ENCODE measurements at places on chromosomes 2 and 18.

GRCh38 chr18:80202264-80202998 is 44.9 kb downstream of the PARD6G start:
- peak; percentile 88 for DNase-seq

- no peak for DNase-seq
These were observed 59.7 kb downstream of the FTCDNL1 start for GRCh38 chr2:199791326-199791725.

DNA sequence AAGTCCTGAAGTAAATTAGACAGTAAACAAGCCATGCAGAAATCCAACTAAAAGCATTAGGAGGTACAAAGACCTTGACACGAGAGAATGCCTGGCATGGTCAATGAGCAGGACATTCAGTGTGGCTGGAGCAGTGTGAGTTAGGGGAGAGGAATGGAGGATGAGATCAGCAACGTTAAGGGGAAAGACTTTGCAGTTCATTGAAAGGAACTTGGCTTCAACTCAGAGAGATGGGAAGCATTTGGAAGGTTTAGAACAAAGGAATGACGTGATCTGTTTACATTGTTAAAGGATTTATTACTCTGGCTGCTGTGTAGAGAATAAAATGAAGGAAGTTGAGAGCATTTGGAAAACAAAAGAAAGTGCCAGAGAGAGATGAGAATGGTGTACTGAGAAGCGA is 621.3 kb downstream of the XIRP2 start:
- DNase-seq = no peak

DNA sequence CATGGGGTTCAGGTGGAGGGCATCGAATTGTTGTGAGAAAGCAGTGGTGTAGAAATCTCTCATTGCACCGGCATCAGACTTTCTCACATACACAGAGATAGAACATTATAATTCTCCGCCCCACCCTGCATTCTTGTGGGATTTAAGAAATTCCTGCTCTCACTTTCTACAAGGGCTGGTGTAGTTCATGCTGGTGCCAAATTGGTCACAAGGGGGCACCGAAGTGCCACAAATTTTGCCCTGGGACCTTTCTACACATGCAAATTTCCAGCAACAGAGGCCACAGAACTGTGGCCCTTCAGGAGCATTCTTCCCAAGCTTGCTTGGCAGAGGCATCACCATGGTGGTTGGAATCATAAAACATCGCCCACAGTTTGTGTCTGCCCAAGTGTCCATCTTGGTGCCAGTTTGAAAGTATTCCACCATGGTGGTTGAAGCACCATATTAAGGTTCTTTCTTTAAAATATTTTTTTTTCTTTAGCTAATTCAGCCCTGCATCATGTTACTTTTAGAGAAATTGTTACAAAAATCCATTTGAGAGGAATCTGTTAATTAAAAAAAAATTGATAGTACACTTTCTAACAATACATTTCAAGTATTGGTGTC is 521.2 kb upstream of the FANCL start:
- DNase-seq = peak; percentile 12

DNA sequence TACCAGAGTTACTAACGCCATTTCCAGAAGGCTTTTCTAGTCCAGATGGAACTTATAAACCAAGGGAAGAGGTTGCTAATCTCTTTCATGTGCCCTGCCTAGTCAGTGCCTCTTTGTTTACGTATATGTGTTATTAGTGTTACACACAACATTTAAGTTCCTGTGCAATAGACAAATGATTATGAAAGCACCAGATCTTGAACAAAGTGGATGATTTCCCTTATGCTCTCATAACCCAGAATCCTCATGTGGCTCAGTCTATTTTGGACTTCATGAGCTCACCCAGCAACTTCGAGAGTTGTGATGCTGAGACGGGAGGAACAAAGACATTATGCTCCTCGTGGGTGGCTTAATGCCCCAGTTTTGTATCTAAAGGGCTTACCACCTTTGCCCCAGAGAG is 214.4 kb upstream of the SP5 start:
- DNase-seq = no peak

DNA sequence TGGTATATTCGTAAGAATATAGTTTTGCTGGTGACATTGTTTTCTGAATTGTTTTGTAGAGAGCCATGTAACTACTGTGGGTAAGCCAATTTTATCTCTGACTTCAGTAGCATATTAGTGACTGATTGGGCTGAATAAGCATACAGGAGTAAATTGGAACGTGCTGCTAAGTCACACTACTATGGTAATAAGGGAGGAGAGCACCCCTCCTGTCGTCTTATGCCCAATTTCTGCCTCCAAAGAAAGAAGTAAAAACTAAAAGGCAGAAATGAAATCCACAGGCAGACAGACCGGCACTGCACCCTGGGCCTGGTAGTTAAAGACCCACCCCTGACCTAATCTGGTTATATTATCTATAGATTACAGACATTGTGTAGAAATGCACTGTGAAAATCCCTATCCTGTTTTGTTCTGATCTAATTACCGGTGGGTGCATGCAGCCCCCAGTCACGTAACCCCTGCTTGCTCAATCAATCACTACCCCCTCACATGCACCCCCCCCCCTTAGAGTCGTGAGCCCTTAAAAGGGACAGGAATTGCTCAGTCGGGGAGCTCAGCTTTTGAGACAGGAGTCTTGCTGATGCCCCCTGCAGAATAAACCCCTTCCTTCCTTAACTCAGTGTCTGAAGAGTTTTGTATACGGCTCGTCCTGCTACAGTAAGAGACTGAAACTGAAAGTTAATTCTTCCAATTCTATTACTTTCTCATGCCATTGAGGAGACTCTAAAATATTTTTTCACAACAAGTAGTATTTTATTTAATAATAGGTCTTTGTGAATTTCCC is 167.0 kb downstream of the ZNF804A start:
- no peak for DNase-seq

DNA sequence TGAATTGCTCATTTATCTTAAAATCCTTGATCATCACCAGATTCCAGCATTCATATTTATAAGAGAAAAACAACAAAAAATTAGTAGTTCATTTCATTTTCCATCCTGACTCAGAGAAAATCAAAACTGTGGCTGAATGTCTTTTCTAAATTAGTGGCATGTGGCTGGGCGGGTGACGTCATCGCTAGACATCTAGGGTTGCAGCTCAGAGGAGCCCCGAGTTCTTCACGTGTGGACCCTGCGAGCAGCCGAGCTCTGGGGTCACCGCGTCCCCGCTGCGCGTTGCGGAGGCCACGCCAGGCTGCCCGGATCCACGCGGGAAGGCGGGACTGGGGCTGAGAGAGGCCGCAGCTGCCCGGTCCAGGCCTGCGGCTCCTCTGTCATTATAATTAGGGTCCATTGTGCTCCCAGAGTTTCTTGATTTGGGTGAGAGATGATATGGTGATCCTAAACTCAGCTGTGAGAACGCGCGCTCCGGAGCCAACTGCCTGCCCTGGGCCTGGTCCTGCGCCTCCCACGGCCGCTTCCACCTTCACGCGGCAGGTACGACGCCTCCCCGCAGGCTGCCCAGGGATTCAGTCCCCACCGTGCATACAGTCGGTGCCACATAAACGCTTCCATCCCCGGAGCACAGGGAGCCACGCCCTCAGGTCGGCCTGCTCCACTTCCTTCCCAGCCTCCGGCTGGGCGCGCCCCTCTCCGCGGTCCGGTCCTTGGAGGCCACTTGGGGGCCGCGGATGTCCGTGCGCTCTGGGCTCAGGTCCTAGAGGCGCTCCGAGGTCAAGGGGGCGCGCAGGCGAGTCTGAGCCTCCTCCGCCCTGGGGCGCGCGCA is 56.5 kb downstream of the TMEM18 start:
- DNase-seq = no peak

- no peak for DNase-seq
These were observed 115.2 kb downstream of the OSBPL6 start for GRCh38 chr2:178309541-178309940.

DNA sequence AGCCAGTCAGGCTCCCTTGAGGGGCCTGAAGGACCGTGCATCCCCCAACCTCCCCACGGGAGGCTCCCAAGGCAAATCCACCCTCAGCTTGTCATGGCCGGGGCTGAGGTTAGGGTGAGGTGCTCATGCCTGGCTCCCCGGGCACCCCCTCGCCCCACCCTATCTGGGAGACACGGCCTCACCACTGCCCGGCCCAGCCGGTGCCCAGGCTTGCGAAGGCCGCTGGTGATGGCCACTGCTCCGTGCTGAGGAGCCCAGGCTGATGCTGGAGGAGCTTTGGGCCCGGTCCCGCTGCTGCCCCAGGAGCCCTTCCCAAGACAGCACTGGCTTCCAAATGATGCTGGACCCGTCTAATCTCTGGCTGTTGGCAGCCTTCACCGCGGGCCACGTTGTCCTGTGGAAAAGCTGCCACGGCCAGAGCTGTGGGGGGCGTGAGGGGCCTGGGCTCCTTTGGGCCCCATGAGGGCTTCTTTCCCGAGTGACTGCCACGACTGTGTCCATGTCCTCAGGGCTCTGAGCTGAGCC is 135.7 kb upstream of the CTDP1 start:
- DNase-seq = no peak

DNA sequence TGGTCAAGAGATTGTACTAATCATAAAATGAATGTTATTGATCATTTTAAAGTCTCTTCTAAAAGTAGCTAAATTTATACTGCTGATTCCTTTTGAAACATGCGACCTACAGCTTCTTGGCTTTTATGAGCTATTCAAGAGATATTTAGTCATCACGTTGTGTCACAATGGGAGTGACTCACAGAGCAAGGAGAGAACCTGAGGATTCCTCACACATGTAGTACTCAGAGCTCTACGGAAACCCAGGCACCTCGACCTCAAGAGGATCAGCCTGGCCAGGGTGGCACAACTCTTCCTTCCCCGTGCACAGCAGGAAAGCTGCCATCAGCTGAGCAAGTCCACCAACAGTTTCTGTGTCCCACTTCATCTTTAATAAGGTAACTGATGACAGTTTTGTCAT is at the start of gene DHRS9:
Gene DHRS9 (plus strand): TSS at position 223 of the 400 bp plus-strand sequence. CDS start 12,019 bp downstream, outside the sequence.
- peak; percentile 60 for DNase-seq

GRCh38 chr2:217337771-217338170 is 477.9 kb upstream of the TNP1 start:
- DNase-seq = no peak

DNA sequence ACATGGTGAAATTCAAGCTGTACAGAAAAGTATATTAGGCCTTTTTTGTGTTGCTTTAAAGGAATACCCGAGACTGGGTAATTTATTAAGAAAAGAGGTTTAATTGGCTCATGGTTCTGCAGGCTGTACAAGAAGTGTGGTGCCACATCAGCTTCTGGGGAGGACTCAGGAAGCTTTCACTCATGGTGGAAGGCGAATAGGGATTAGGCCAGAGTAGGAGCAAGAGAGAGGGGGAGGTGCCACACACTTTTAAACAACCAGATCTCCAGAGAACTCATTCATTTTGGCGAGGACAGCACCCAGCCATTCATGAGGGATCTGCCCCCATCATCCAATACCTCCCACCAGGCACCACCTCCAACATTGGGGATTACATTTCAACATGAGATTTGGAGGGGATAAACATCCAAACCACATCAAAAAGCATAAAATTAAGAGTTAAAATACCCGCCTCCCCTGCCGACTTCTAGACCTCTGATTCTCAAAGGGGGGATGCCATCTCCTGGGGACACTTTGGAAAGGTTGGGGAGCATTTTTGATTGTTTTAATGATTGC is 15.1 kb upstream of the LIPG start:
- DNase-seq = no peak

DNA sequence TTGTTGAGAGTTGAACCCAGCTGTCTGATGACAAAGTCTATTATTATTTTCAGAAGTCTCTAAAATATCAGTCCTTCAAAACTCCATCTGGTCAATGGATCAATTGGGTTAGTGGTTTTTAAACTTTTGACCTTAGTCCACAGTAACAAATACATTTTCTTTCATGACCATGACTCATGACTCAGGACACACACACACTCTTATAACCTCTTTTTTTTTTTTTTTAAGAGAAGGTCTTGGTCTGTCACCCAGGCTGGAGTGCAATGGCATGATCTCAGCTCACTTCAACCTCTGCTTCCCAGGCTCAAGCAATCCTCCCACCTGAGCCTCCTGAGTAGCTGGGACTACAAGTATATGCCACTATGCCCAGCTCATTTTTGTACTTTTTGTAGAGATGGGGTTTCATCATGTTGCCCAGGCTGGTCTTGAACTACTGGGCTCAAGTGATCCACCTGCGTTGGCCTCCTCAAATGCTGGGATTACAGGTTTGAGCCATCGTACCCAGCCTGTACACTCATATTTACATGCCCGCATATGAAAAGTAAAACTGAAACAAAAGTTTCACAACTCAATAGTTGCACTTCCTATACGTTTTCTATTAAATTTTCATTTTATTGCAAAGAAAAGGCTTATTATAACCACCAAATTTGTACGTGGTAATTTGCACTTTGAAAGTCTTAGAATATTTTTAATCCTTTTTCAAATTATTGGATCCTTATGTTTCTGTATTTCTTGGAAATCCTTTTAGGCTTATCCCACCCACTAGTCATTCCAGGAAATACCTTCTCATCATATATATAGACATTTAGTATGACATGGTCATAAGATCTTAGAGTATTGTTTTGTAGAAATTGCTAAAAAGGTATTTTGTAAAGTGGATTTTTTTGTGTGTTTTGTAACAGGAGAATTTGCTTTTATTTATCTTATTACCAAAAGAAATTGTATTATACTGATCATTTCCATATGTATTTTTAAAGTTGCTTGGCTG is 199.0 kb downstream of the LPIN1 start:
- peak; percentile 53 for DNase-seq

GRCh38 chr2:28687171-28687570 is 64.5 kb upstream of the PPP1CB start:
- DNase-seq = no peak

DNA sequence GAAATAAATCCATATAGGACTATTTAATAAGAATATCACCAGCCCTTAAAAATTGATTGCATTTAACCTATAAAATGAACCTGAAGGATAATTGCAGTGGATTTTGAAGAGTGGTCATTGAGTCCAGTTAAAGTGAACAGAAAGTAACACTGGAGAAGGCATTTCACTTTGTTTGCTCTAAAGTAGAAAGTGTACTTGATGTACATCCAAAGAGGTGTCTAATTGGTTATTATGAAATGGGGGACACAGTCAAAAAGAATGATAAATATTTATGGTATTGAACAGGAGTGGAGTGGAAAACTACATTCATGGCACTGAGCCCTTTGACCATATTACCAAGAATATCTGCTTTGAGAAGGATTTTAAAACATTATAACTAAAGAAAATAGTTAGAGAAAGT is 28.2 kb upstream of the MAP2 start:
- DNase-seq = no peak

DNA sequence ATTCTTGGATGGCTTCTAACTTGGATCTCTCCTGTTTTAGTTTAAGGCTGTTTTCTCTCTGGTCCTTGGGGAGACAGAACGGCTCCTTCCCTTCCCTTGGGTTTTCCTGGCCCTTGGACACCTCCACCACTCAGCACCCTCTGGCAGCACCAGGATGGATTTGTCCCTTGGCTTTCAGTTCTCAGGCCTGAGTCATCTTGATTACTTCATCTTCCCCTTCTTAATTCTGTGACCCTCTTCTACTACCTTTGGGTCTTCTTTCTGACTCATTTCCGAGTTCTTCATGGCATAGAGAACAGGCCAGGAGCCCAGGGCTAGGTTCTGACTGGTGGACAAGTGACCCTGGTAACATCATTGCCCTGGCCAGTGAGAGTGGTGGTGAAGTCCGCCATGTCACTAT is 14.9 kb downstream of the IGFBP2 start:
- no peak for DNase-seq

- no peak for DNase-seq
These were observed 191.2 kb downstream of the HAUS1 start for GRCh38 chr18:46295416-46295815.

- DNase-seq = peak; percentile 37
These were observed 124.9 kb downstream of the RDH14 start for GRCh38 chr2:18435426-18436037.

- no peak for DNase-seq
These were observed 82.2 kb upstream of the HDAC4 start for GRCh38 chr2:239482778-239483712.
